ENCODE measurements at places on chromosomes 2 and 18.
A peak's percentile ranks its signal among the peaks of the same experiment; 100 is the strongest.

DNA sequence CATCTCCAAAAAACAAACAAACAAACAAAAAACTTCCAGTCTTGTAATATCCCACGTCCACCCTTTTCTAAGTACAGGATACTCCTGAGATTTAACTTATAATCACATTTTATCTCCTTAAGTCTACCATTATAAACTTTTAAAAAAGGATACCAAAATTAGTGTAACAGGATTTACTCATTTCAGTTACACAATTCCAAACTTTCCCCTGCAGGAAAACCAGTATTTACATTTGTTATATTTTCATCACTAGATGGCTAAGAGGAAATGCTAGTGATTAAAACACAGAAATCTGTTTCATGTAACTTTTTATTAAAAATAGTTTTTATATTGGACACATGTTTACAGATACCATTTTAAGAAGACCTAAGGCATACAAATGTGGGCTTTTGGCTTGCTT lies 27.5 kb downstream of the CFAP36 start:
- no peak for DNase-seq

GRCh38 chr18:79422022-79422782 lies 26.5 kb downstream of the NFATC1 start:
- DNase-seq, result no peak

- DNase-seq, result no peak
Measured at GRCh38 chr2:160700021-160700814, 206.6 kb upstream of the RBMS1 start.

- no peak for DNase-seq
Measured at GRCh38 chr2:172085460-172086159, at the start of gene DLX1. Gene DLX1, plus strand, starts transcription at chr2:172085507. Its CDS starts 171 bp downstream, at chr2:172085678.

DNA sequence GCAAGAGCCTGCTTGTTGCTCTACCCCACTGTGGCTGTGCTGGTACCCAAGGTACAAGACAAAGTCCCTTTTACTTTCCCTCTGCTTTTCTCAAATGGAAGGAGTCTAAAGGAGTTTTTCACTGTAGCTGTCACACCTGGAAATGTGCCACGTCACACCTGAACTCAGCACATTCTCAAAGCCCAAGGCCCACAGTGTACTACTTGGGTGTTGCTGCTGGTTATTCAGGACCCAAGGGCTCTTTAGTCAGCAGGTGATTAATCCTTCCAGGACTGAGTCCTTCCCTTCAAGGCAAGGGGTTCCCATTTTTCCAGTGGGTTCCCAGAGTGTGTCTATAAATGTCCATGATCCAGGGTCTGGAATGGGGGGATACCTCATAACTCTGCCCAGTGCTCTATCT lies 63.2 kb upstream of the STK39 start:
- DNase-seq, result no peak

DNA sequence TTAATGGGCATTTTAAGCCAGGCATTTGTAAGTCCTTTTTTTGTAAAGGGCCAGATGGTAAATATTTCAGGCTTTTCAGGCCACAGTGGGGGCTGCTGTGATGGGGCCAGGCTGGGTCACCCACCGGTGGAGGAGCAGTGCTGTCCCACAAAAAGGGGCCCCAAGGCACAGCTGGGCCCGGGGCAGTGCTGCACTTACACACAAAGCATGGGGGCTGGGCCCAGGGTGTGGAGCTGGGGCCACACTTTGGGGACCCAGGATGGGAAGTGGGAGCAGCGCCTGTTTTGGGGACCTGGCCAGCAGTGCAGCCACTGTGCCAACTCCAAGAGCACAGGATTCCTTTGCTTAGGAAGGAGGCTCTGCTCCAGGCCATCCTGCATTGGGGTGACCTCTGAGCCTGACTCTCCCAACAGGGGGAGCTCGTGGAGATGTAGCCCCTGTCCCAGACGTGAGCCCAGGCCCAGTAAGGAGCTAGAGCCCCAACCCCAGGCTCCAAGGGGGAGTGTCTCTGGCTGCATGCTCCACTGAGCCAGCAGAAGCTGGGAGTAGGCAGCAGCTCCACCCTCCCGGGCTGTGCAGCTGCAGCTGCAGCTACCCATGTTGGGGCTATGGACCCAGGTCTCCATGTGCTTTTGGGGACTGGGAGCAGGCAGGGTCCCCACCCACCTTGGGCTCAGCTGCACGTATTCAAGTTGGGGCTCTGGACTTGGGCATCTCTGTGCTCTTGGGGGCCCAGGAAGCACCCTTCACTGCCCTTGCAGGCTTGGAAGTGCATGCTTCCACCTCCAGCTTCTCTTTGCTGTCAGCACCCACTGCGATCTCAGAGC lies 1036.5 kb upstream of the CNTNAP5 start:
- DNase-seq, result no peak

DNA sequence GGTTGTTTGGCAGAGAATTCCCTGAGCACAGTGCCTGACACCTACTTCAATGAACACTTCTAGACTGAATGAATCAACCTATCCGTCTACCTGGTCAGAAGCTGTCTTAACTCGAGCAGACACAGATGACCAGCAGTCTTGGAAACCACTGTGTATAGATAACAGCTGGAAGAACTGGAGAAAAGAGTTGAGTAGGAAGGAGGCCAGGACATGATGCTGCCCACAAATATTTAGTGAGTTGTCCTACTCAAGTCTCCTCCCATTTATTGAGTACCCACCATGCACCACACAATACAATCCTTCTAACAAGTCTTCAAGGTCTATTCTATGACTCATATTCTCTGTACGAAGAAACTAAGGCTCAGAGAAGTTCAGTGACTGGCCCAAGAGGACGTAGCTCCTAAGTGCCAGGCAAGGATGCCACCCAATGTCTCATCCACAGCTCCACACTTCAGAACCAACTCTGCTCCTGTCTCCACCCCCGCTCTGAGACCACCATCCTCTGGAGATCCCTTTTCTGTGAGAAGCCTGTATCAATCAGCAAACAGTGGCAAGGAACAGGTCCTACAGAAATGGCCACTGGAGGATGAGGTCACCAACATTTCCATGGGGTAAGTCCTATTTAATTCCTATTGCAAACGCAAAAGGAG lies 62.2 kb downstream of the GALNT14 start:
- no peak for DNase-seq

DNA sequence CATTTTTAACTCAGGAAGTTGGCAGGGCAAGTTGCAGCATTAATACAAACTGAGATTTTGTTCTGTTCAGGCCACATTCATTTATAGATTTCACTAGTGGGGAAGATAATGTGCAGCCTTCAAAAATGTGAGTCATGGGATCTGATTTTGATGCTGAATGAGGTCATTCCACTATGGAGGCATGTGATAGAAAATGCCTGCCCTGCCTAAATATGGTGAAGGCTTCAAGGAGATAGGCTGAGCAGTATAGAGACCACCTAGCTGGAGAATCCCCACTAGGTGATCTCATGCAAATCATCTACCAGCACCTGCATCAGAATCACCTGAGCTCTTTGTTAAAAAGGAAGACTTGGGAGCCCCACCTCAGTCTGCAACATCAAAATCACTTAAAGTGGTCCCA lies 43.7 kb downstream of the PAX3 start:
- DNase-seq, result no peak

- no peak for DNase-seq
Measured at GRCh38 chr2:190812506-190813294, 67.9 kb upstream of the GLS start.

DNA sequence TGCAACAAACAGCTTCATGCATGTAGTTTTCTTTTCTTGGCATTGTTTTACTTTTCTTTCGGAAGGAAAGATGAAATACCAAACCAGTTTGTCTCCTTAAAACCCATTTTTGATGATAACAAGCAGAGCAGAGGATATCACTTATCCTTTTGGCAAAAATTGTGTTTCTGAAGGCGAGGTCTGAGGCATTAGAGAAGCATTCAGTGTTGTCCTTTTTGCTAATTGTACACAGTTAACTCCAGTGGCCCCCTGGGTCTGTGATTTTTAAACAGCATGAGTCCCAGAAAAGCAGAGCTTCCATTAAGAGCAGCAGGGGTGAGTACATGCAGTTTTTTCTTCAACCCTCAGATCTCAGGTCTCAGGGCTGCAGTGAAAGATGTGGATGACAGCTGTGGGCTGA lies 41.3 kb downstream of the TTC39C start:
- peak; percentile 53 for DNase-seq

DNA sequence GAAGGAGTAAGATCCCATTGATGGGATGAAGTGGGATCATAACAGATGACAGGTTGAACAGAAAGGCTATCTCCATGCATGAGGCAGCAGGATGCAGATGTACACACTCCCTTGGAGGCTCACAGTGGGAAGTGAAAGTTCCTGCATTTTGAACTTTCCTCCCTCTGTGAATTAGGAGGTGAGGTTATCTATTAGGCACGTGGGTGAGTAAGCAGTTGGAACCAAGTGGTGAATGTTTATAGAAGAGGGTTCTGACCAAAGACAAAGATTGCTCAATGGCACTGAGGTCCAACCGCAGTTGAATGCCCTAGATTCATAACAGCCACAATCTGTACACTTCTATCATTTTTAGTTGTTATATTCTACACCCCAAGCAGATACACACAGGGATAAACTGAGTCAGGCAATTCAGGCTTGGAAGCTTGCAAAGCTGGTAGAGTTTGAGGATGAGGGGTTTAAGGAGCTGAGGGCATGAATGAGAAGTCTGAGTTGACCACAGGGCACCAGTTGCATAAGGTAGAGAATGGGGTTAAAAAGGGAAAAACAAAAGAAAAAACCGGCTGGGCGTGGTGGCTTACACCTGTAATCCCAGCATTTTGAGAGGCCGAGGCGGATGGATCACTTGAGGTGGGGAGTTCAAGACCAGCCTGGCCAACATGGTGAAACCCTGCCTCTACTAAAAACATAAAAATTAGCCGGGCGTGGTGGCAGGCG lies 7.1 kb upstream of the KCMF1 start:
- no peak for DNase-seq

DNA sequence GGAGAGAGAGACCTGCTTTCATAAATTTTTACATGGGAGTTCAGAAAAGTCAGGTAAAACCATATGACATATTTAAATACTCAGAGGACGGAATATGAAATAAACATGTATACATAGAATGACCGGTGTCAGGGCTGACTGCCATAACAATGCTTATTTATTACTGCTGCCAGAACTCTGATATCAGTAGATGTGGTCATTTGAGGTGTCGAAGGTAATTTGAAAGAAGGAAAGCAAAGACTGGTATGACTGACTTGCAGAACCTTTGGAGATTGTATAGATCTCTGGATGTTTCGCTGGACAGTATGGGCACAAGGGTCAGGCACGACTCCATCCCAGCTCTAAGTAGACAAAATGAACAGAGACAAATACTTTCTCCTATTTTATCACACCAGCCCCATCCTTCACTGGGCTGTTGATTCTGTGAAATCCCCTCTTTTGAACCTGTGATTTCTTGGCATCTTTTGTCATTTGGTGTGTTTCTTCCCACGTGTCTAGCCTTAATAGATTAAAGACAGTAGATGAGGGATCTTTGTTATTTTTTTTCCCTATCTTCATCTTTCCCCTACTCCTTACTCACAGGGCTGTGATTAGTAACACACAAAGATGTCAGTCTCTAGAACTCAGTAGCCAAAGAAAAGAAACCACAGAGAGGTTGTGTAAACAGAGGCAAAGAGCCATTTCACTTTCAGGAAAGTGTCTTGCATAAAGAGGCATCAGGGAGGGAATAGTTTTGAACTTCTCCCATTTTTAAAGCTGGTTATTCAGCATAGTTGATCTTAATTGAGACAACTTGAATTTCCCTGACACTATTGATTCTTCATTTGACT lies 61.6 kb downstream of the ICOS start:
- no peak for DNase-seq

DNA sequence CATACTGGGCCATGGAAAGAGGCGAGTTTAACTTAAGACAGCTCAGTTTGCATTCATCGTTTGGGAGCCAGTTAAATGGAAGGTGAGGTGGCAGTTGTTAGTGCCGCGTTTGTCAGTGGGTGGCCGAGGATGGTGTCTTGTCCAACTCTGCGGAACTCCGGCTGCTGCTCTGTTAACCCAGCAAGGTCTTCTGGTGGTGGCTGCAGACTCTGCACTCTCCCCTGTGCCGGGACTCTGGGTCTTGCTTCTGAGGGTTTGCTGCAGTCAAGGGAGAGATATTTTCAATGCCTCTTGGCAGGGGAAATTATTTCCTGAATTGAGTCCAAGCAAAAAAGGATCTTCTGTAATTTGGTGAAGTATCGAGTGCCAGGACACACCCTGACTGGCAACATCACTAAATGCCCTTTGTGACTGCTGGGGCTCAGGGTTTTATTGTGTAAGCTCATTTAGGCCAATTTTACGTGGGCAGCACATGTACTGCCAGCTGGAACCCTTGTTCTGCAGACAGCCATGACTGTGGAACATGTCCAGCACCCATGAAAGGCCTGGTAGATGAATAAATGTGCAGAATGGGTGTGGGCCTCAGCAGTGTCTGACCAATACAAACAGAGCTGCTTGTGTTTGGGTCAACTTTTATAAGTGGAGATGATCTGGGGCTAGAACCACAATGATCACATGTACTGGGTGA lies 58.1 kb downstream of the IL1R2 start:
- no peak for DNase-seq

GRCh38 chr2:46097714-46098480 lies 199.3 kb upstream of the EPAS1 start:
- no peak for DNase-seq

- DNase-seq, result no peak
Measured at GRCh38 chr18:7452331-7452730, 114.8 kb upstream of the PTPRM start.

DNA sequence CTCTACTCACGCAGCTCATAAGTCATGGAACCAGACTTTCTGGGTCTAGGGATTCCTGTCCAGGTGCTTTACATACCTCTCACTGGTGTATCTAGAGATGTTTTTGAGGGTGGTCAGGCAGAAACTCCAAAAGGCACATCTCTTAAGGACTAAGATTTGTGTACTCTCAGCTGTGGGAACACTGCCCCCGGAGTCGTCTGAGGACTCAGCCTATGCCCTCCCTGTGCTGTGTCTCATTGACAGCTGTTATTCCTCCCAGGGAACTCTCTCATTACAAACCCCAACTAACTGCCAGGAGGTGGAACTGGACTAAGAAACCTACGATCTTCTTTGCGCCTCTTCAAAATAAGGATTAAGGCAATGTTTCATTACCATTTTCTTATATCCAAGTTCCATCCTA lies 293.9 kb upstream of the DLGAP1 start:
- DNase-seq, result peak; percentile 18

DNA sequence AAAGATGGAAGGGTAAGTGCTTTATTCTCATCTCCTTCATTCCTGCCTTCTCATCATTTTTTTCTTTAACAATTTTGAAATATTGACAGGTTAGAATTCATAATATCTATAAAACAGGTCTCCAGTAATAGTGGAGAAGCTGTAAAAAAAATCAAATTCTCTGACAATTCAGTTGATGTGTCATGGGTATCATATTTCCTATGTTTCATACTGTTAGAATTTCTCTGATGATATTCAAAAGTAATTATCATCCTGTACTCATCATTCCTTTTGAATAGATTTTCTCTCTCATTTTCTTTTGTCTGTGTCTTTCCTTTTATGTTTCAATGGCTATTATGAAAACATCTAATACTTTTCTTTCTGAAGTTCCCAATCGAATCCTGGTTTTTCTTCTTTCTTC lies 97.7 kb downstream of the CPS1 start:
- no peak for DNase-seq

- no peak for DNase-seq
Measured at GRCh38 chr2:228949831-228950230, 321.3 kb downstream of the PID1 start.

GRCh38 chr18:6362559-6363129 lies 52.1 kb downstream of the L3MBTL4 start:
- DNase-seq, result no peak

Data from NCI-H524 treated with DMSO at 0.1 percent for 48 hours (cell line).